Activated B cell treated with CpG ODN at 0.5 μM for 24 hours (primary cell): ENCODE measurements at places on chromosomes 4 and X.

DNA sequence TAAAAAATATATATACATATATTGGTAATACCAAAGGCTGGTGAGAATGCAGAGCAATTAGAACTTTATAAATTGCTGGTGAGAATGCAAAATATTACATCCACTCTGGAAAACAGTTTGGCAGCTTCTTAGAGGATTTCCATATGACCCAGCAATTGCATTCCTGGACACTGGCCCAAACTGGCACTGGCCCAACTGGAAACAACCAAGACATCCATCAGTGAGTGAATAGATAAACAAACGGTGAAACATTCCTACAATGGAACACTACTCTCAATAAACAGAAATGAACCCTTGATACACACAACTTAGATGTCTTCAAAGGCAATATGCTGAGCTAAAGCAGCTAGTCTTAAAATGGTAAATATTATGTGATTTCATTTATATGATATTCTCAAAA, 524.2 kb downstream of the IQCM start:
- no peak for DNase-seq

GRCh38 chr4:185106353-185106752, 36.7 kb upstream of the SLC25A4 start:
- DNase-seq: no peak

DNA sequence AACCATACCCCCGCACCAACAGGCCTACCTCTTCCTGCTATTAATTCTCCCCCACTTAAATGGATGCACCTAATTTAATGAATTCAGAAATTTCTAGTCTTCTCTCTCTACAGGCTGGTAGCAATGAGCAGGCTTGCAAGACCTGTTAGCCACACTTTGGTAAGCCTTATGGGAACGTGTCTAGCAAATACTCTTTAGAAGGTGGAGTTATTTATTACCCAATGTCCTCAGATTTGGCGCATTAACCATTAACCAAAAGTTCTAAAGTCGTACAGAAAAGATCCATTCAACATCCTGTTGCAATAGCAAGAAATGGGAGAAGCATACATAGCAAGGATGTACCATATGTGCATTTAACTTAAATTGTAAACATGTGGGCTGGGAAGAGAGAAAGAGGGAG, 47.5 kb downstream of the SLITRK2 start:
- no peak for DNase-seq

- no peak for DNase-seq
These were observed 58.9 kb downstream of the TLR10 start for GRCh38 chr4:38723726-38724474.

- no peak for DNase-seq
These were observed 6.2 kb downstream of the CLCN3 start for GRCh38 chr4:169626331-169627282.

DNA sequence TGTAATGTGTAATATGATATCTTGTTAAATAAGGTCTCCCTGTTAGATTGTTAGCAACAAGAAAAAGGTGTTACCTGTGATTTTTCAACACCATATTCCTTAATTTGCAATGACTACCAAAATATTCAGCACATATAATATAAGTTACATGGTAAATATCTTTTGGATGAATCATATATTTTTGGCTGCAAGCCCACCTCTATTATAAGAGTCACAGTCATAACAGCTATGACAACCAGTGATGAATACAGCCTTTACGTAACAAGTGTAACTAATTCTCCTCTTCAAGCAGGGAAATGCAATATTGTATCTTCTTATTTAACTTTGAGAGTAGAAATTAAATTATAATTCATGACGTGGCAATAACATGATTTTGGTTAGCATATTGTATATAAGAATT, 187.0 kb downstream of the NLGN4X start:
- DNase-seq: no peak

DNA sequence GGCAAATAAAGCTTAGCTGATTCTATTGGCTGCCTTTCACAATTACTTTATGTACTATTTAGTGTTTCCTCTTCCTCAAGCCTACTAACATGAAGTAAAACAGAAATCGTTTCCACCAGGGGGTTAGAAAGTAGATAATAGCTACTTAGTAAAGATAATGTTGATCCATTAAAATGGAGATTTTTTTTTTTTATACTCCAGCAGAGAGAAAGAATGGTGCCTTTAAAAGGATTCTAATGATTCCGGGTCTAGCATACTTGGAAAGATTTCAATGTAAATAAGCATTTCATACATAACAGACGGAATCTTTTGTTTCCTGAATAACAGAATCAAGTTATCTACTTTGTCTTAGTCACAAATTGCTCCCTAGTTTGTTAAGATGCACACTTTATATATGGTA, 37.1 kb downstream of the GK start:
- no peak for DNase-seq

DNA sequence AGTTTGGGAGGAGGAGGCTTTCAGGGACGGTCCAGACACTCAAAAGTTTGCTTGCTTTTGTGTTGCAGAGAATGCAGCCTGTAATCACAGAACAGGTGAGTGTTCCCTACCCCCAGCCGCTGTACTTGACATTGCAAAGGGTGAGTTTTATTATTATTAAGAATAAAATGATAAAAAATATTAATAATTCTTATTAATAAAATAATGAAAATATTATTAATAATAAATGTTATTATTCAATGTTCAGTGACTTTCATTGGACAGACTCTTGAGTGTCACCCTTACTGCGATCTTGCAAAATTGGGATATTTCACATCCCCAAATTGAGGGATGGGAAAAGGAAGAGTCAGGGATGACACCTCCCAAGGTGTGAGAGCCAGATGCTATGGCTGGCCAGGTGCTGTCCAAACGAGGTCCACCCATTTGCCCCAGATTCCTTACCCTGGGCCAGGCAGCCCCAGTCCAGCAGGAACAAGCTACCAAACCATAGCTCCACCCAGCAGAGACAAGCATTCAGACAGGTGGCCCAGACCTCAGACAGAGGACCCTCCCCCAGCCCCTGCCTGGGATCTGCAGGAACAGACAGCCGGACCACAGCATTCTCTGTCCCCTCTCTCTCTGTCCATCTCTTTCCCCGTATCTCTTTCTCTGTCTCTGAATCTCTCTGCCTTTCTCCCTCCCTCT, 22.4 kb downstream of the IL3RA start:
- no peak for DNase-seq

GRCh38 chr4:2411786-2412510, 6.5 kb downstream of the ZFYVE28 start:
- no peak for DNase-seq

- DNase-seq: no peak
These were observed 5.7 kb downstream of the ARL13A start for GRCh38 chrX:100975212-100975611.

- no peak for DNase-seq
These were observed 3.3 kb downstream of the KLF3 start for GRCh38 chr4:38667085-38667893.

GRCh38 chr4:176949029-176949428, 156.3 kb upstream of the VEGFC start:
- no peak for DNase-seq

GRCh38 chr4:94039226-94039625, 168.4 kb upstream of the SMARCAD1 start:
- DNase-seq: no peak

- DNase-seq: no peak
These were observed 223.7 kb downstream of the PDHA2 start for GRCh38 chr4:96063639-96064038.

- DNase-seq: no peak
These were observed 315.1 kb upstream of the ADGRL3 start for GRCh38 chr4:60885011-60885410.

DNA sequence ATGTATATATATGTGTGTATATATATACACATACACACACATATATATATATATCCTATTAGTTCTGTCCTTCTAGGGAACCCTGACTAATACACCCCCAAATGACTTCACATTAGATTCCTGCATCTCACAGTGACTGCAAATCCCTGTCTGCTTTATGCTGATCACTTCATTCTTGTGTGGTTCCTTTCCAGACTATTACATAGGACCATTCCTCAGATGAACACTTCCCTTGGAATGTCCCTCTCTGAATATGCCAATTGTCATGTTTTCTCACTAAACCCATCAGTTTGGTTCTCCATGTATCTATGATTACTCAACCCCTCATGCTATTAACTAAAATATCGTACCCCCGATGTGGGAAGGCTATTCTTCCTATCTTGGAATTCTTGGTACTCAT, 605.2 kb upstream of the NR3C2 start:
- no peak for DNase-seq

DNA sequence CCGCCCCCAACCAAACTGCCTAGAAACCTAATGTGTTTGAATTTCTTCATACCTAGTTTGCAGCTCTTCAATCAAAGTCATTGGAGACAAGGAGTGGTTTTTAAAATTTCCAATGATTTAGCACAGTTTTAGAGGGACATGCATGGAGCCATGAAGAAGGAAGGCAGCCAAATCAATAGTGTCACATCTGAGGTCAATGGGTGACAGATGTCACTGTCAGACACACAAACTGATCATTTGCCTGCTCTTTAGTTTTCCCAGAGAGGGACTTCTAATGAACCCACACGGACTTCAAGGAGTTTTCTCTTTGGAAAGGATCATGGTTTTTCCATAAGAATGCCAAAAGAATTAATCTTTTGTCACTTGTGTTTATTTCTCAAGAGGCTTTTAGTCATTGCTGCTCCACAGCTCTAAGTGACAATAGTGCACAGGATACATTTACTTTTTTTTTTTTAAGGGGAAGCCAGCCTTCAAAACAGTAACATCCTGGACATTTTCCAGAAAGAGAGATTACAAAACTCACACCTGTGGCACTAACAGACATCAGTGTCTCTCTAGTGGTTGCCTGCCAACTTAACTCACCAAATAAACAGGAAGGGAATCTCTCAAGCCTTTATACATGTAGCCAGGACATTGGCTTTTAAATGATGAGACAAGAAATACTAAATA, 251.1 kb upstream of the DIAPH2 start:
- DNase-seq: no peak
